HT1080 (cell line): ENCODE measurements at places on chromosomes 13 and 19.

- DNase-seq = no peak
These were observed 191.8 kb upstream of the NBEA start for GRCh38 chr13:34750078-34750931.

- no peak for DNase-seq
These were observed 753 bp downstream of the ZNF235 start for GRCh38 chr19:44303976-44304568.

DNA sequence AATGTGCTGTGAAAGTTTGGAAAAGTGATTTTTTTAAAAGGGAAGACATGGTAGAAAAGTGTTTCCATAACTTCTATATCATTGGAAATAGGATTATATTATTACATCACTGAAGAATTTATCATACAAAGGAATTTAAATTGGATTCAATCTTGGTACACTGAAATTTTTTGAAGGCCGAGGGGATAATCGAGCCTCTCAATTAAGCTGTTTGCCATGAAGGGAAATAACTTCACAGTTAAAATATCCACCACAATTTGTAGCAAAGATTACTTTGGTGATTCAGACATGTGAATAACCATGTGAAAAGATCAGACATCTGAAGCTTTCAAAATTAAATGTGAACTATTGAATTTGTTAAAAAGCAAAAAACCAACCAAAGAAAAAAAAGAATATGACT lies 215.3 kb downstream of the KLF5 start:
- DNase-seq = no peak

DNA sequence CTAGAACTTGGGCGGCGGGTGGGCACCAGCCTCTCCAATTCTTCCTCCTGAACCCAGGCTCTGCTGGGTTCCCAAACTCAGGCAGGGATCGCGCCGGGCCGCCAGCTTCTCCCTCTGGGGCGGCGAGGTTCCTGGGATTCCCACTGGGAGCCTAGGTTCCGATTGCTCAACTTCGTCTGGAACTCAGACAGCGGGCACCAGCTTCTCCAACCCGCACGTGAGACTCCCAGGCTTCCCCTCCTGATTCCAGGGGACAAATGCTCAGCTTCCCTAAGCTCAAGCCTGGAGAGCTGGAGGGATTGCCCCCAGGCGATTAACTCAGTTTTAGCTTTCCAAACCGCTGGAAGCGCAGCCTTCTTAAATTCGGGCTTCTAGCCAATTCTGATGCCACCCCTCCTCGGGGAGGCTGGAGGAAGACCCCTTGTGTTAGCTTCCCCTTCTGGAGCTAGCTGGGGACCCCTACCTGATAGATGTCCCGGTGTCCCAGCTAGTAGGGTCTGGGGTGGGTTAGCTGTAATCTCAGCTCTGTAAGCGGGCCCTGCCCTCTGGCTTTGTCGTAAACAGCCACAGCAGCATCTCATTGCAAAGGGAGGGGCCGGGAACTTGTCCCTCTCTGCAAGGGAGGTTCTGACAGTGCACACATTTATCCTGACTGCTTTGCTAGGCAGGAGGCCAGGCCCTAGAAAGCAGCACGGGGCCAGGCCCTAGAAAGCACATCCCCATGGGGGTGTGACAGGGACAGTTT lies 671 bp downstream of the MCOLN1 start:
- DNase-seq = no peak

- peak; percentile 22 for DNase-seq
These were observed 1690.0 kb downstream of the PCDH9 start for GRCh38 chr13:65540175-65540574.

- no peak for DNase-seq
These were observed 8.1 kb downstream of the TMEM147 start for GRCh38 chr19:35553385-35554000.

- DNase-seq = no peak
These were observed 47.8 kb upstream of the C1QTNF9 start for GRCh38 chr13:24261566-24261965.

DNA sequence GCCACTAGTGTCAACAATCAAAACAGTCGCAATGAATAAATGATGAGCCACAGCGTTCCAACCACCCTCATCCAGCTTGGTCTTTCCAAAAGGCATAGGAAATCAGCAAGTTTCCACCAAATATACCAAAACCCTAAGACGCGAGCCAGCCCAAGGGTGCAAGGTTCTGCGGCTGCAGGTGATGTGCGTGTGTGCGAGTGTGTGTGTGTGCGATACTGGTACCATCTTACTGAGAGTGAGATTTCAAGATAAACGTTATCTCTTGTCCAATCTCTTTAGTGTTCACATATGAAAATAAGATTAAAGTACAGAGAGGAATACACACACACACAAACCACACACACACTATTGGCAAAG lies 895 bp upstream of the TRPC4 start:
- no peak for DNase-seq

GRCh38 chr13:34303346-34303745 lies 485.4 kb downstream of the RFC3 start:
- no peak for DNase-seq

GRCh38 chr19:49142866-49143335 lies 12.3 kb downstream of the HRC start:
- peak; percentile 76 for DNase-seq
